ENCODE measurements at places on chromosomes 3 and 15.
A peak's percentile ranks its signal among the peaks of the same experiment; 100 is the strongest.

- DNase-seq = no peak
Observed at GRCh38 chr3:80213086-80213485, 445.3 kb upstream of the ROBO1 start.

GRCh38 chr3:52297242-52298148, 9.9 kb downstream of the GLYCTK start:
- no peak for DNase-seq

DNA sequence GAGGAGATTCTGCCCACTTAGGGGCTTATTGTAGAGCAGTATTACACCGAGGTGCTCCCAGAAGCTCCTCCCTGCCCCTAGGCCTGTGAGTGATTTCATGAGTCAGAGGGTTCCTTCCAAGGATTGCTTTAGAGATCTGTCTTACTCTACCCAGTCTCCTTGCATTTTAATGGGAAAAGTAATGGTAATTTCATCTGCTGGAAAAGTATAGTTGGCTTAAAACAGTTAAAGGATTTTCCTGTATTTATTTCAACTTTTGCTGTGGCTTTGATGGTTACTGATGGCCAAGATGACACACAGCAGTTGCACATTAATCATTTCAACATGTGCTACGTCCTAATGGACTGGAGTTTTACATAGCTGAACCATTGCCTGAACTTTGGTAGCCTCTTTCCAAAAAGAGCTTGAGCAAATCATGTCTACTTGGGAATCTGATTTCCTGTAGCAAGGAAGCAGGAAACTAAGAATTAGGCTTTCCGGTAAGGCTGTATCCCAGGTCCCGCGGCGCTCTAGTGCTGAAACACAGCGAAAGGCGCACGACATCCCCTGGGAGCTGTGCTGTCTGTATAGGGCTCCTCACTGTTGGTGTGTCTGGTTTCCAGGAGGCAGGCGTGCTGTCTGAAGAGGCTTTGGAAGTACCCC, 9.2 kb upstream of the PGPEP1L start:
- no peak for DNase-seq

DNA sequence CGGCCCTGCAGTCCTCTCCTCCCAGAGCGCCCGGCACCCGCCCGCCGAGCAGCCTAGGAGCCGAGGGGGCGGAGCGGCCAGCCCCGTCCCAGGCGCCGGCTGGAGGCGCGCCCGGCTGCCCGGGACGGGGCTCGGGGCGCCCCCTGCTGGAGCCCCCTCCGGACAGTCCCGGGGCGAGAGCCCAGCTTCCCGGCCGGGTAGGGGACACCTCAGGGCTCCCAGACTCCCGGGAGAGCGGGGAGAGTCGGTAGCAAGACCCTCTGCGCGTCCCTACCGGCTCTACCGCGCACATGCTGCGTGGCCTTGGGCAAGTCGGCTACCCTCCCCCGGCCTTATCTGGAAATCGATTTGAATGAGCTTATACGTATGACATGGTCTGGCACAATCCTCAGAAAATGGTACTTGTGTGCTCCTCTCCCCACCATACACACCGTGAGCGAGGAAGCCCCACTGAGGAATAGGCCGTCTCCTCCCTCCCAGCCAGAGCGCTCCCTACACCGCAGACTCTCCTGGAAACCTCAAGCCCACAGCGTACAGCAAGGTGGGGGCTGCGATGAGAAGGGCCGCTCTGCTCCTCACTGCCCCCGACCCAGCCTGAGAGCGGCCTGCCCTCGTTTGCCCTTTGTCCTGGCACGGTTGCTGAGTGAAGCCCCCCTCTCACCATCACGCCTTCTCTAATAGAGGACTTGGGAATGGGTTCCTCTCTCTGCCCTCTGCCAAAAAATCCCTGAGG, at the start of gene DAPK2:
DAPK2 (minus strand) TSS at position 65 of the 733 bp plus-strand sequence. CDS start 6,224 bp downstream, outside the sequence.
- peak; percentile 70 for DNase-seq

DNA sequence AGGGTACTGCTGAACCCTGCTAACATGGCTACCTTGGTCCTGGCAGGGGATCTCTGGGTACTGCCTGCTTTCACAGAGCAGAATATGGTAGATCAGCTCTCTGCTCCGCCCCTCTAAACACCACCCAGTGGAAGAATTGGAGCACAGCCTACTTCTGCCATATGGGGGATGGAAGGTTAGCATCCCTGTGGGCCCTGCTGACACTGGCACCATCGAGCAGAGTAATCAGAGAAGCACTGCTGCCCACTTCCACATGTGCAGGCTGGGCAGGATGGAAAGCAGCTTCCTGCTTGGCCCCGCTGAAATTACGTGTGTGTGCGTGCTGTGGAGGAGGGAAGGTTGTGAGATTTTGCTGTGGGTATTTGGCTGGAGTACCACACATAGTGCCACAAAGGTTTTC, 24.8 kb downstream of the CCR1 start:
- no peak for DNase-seq

DNA sequence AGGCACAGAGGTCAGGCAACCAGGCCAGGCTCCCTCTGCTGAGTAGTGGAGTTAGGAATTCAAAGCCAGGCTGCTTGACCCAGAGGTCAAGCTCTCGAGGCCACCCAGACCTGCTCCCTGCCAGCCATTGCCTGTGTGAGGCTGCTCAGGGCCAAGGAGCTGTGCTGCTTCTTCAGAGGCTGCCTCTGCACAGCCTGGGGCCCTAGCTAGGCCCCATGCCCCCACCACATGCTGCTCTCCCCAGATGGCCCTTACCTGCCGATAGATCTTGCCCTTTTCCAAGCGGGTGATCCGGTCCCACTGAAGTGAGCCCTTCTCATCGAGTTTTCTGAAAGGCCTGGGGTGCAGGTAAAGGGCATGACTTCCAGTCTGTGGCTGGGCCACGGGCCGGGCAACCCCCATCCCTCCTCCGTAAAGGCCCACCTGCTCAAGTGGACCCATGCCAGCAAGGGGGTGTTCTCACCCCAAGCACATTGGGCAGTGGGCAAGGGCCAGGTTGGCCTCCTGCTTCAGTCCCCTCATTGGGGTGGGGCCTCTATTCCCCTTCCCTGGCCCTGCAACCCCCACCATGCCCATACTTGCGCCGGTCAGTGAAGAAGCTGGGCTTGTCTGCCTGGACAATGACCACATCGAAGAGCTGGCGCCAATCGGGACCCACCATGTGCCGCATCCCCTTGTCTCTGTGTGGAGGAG, 6.5 kb downstream of the NT5DC2 start:
- no peak for DNase-seq

- DNase-seq = no peak
Observed at GRCh38 chr3:190119461-190120268, 1.0 kb downstream of the P3H2 start.

- no peak for DNase-seq
Observed at GRCh38 chr3:49352281-49352680, 5.9 kb downstream of the GPX1 start.

GRCh38 chr3:46646700-46647099, 34.4 kb downstream of the FAM240A start:
- DNase-seq = no peak

DNA sequence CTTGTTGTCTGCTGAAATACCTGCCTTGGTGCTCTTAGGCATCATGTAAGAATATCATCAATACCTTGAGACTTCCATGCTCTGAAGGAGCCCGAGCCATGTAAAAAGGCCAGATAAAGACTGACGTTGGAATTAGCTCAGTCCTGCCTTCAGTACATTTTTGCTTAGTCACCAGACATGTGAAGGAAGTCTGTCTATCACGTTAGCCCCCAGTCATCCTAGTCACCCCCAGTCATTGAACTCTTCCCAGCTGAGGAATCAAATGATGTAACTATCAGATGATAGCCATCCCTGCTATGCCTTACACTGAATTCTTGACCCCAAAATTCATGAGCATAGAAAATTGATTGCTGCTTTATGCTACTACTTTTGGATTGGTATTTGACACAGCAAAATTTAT, 351.2 kb upstream of the SGO1 start:
- DNase-seq = no peak

- DNase-seq = no peak
Observed at GRCh38 chr3:98563661-98564281, 29.6 kb downstream of the CPOX start.
